ENCODE measurements at places on chromosomes 16 and 17.
A peak's percentile ranks its signal among the peaks of the same experiment; 100 is the strongest.

GRCh38 chr17:42072323-42073187 is 22.2 kb upstream of the C17orf113 start:
- H3K4me3 ChIP-seq, result peak overlapping the region; percentile 84
- H3K27ac ChIP-seq, result no peak overlapping the region
- no peak for DNase-seq
- peaks cover 1% of the 10 kb centered on the region for H3K27me3 ChIP-seq
- no peaks in the 10 kb centered on the region for H3K36me3 ChIP-seq

DNA sequence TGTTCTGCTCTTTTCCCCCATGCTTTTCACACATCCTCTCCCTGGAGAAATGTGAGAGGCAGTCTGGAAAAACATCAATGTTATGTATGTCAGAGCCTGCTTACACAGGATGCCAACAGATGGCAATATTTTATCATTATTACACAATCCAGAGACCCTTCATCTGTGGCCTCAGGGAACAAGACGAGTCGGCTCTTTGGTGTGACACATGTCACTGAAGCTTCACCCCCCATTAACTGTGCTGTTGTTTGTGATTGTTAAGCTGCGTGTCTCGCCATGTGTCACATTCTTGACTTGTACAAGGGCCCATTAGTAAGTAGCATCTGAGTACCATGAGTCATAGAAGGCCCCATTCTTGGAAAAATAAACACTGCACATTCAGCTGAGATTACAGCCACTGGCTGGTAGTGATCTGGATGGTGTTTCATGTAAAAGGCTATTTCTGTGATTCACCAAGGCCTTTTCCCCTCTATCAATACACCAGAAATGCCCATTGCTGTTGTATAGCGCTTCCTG is 682.1 kb upstream of the SOX9 start:
- no peak overlapping the region for H3K27ac ChIP-seq
- H3K27me3 ChIP-seq, result peaks cover 4% of the 10 kb centered on the region

DNA sequence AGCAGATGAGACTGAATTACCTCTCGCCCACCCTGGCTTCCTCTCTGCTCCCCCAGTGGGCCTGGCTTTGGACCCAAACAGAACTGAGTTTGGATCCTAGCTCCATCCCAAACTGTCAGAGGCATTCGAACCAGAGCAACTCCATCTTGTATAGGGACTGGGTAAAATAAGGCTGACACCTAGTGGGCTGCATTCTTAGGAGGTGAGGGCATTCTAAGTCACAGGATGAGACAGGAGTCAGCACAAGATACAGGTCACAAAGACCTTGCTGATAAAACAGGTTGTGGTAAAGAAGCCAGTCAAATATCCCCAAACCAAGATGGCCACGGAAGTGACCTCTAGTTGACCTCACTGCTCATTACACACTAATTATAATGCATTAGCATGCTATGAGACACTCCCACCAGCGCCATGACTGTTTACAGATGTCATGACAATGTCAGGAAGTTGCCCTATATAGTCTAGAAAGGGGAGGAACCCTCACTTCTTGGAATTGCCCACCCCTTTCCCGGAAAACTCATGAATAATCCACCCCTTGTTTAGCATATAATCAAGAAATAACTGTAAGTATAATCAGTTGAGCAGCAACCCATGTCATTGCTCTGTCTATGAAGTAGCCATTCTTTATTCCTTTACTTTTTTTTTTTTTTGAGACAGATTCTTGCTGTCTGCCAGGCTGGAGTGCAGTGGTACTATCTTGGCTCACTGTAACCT is 44.4 kb downstream of the LYRM1 start:
- H3K4me1 ChIP-seq, result peaks cover 6% of the 10 kb centered on the region
- no peak overlapping the region for H3K4me3 ChIP-seq
- H3K27me3 ChIP-seq, result no peaks in the 10 kb centered on the region
- no peak for DNase-seq
- H3K27ac ChIP-seq, result no peak overlapping the region
- H3K36me3 ChIP-seq, result no peaks in the 10 kb centered on the region

GRCh38 chr17:64772845-64773299 is 110.8 kb upstream of the SMURF2 start:
- H3K27me3 ChIP-seq, result no peaks in the 10 kb centered on the region
- no peak overlapping the region for H3K27ac ChIP-seq
- no peak overlapping the region for H3K4me3 ChIP-seq
- H3K4me1 ChIP-seq, result peaks cover 13% of the 10 kb centered on the region

- H3K36me3 ChIP-seq, result peaks cover 41% of the 10 kb centered on the region
- peak overlapping the region; percentile 18 for H3K4me3 ChIP-seq
- DNase-seq, result no peak
Observed at GRCh38 chr17:5000237-5000639, 2.5 kb downstream of the KIF1C start.

- H3K27me3 ChIP-seq, result peaks cover 18% of the 10 kb centered on the region
- H3K4me1 ChIP-seq, result no peaks in the 10 kb centered on the region
- no peak for DNase-seq
- no peak overlapping the region for H3K4me3 ChIP-seq
- H3K36me3 ChIP-seq, result no peaks in the 10 kb centered on the region
Observed at GRCh38 chr16:86231996-86232350, 278.4 kb upstream of the FOXF1 start.
